Left lung (tissue), 14 donors: ENCODE measurements at places on chromosomes 7 and 10.

- H3K36me3 ChIP-seq, result no peaks in the 10 kb centered on the region
- no peak overlapping the region for H3K4me3 ChIP-seq
- no peaks in the 10 kb centered on the region for H3K27me3 ChIP-seq
- H3K4me1 ChIP-seq, result no peaks in the 10 kb centered on the region
These were observed 8.7 kb downstream of the CHST15 start for GRCh38 chr10:124084708-124085107.

- DNase-seq, result no peak
- H3K27me3 ChIP-seq, result no peaks in the 10 kb centered on the region
- peaks cover 26% of the 10 kb centered on the region for H3K4me1 ChIP-seq
- no peaks in the 10 kb centered on the region for H3K36me3 ChIP-seq
- peak overlapping the region; percentile 49 for H3K4me3 ChIP-seq
- peak overlapping the region; percentile 91 for H3K27ac ChIP-seq
These were observed 26.6 kb downstream of the ZNF775 start for GRCh38 chr7:150405584-150406311.

GRCh38 chr10:101492205-101492604 lies 95.9 kb downstream of the POLL start:
- no peak overlapping the region for H3K4me3 ChIP-seq
- H3K27me3 ChIP-seq, result no peaks in the 10 kb centered on the region
- H3K27ac ChIP-seq, result no peak overlapping the region
- no peak for DNase-seq

DNA sequence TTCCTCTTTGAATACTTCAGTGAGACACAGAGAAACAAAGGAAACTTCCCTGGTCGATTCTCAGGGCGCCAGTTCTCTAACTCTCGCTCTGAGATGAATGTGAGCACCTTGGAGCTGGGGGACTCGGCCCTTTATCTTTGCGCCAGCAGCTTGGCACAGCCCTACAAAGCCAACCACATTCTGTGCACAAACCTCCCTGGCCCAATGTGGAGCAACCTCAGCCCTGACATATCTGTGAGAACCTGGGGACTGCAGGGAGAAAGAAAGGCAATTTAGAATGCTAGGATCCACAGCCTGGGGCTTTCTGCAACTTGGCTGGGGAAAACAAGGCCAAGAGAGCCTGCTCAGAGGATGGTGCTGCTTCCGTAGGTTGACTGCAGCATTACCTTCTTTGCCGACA lies 63.5 kb upstream of the PRSS58 start:
- peaks cover 9% of the 10 kb centered on the region for H3K27me3 ChIP-seq
- DNase-seq, result no peak
- H3K27ac ChIP-seq, result no peak overlapping the region
- H3K36me3 ChIP-seq, result no peaks in the 10 kb centered on the region
- no peak overlapping the region for H3K4me3 ChIP-seq
- H3K4me1 ChIP-seq, result no peaks in the 10 kb centered on the region

DNA sequence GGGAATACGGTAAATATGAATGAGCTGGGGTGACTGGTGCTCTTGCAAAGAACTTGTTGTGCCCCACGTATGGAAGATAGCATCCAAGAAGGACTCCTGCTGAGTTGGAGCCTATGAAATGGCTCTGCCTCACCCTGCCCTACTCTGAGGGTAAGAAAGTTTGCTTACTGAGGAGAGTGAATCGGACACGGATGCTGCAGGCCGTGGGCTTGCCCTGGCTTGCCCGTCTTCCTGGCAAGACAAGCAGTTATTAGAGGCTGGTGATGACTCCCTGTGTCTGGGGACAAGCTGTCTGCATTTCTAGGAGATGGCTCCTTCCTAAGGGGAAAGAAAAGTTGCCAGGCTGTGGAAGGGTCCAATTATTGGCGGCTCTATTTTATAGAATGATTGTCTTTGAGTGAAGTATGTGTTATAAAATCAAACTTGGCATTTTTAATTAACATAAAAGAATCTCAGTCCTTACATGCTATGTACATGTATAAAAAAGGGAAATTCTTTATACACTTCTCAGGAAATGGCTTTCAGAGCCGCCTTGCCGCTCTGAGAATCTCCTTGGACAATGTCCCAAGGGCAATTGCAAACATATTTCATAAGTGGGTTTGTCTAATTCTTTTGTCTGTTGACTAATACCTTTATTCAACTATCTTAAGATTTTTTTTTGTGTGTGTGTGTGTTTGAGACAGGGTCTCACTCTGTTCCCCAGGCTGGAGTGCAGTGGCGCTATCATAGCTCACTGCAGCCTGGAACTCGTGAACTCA lies 64.6 kb downstream of the CYP26A1 start:
- no peak overlapping the region for H3K27ac ChIP-seq
- no peaks in the 10 kb centered on the region for H3K4me1 ChIP-seq
- peaks cover 4% of the 10 kb centered on the region for H3K27me3 ChIP-seq
- no peak overlapping the region for H3K4me3 ChIP-seq

DNA sequence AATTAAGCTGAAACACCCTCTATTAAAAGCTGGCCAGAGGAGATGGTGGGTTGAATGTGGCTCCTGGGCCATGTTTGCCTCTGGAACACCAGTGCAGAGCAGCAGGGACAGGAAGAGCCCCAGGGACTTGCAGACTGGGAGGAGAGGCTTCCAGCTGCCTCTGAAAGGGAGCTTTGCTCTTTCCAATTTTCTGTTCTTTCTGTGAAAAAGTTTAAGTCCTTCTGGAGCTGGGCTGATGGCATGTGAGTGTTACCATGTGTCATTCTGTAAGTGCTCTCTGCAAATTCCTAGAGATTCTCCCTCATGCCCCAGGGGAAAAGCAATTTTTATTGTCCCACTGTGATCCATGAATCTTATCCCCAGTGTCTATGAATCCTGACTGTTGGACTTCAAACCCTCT lies 112.8 kb upstream of the LANCL2 start:
- H3K4me3 ChIP-seq, result no peak overlapping the region
- peaks cover 39% of the 10 kb centered on the region for H3K27me3 ChIP-seq
- no peak overlapping the region for H3K27ac ChIP-seq
- no peaks in the 10 kb centered on the region for H3K36me3 ChIP-seq
- H3K4me1 ChIP-seq, result peaks cover 4% of the 10 kb centered on the region

DNA sequence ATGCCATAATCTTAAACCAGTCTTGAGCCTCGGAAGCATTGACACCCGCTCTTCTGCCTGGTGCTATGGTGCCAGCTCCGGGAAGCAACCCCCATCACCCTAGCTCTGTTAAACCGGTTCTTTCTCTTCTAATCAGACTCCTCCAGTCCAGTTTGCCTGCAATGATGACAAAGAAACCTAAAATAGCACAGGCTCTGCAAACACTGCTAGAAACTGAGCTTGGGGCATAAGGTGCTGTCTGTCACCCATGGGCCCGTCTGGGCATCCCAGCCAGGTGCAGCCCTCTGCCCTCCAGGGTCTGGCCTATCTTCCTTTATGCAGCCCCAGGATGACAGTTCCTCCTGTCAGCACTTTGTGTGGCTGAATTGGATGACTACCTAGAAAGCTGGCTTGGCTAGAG lies 14.2 kb upstream of the CAMK2G start:
- no peak overlapping the region for H3K4me3 ChIP-seq
- DNase-seq, result no peak
- peak overlapping the region; percentile 65 for H3K27ac ChIP-seq
- H3K4me1 ChIP-seq, result peaks cover 35% of the 10 kb centered on the region
- no peaks in the 10 kb centered on the region for H3K27me3 ChIP-seq

GRCh38 chr10:86100581-86101061 lies 266.0 kb downstream of the GRID1 start:
- no peak overlapping the region for H3K27ac ChIP-seq
- H3K4me3 ChIP-seq, result no peak overlapping the region
- H3K4me1 ChIP-seq, result no peaks in the 10 kb centered on the region
- no peaks in the 10 kb centered on the region for H3K36me3 ChIP-seq

DNA sequence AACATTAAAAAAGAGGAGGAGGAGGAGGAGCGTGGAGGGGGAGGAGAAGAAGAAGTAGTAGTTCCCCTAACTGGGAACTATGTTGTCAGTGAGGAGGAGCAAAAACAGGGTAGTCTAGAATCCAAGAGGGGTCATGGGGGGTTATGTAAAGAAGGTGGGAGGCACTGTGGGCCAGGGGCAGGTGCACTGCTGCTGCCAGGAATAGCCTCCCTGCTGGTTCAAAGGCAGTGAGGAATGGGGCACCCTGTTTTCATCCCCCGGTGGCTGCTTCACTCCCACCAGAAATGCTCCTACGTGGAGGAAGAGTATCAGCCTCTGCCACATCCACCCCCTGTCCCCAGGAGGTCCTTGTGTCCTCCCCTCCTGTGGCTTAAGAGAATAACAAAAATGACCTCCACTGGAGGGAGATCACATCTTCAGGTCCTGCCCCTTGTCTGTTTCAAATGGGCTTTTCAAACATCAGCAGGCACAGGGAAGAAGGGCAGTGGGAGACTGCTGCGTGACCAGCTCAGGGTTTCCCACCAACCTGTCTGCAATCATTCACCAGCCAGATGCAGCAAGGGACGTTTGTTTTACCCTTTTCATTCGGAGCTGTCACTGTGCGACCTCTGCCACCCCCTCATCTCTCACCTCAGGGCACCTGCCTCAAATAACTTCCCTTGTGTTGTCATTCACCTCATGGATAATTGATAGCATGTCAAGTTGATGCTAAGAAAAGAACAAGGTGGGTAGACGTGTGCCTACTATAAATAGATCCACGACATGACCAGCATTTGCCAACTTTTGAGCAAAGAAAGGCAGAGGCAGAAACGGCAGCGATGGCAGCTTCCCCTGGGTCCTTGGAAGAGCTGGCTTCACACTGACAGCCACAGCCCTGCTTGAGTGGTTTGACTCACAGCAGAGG lies 92.6 kb downstream of the DGKI start:
- H3K4me3 ChIP-seq, result no peak overlapping the region
- H3K4me1 ChIP-seq, result peaks cover 9% of the 10 kb centered on the region
- DNase-seq, result no peak
- no peak overlapping the region for H3K27ac ChIP-seq
- H3K27me3 ChIP-seq, result peaks cover 20% of the 10 kb centered on the region

DNA sequence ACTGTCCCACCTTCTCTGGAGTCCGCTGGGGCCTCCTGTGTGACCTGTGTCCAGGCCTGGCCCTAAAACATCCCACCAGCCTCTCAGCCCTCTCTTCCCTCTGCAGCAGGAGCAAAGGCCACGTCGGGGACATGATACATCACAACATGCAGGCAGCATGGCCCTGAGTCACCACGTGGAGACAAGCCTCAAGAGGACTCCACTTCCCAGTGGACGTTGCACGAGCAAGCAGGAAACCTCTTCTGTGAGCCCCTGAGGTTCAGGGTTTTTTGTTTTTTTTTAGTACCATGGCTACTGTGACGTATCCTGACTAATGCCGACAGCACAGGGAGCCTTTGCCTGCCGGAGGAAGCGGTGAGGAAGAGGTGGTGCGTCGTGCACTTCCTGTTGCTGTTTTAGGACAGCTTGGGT lies 165.9 kb downstream of the DNAJB6 start:
- H3K36me3 ChIP-seq, result no peaks in the 10 kb centered on the region
- DNase-seq, result no peak
- no peaks in the 10 kb centered on the region for H3K27me3 ChIP-seq
- H3K4me3 ChIP-seq, result no peak overlapping the region

GRCh38 chr10:97643441-97643985 lies 3.0 kb downstream of the PI4K2A start:
- peaks cover 24% of the 10 kb centered on the region for H3K36me3 ChIP-seq
- H3K4me3 ChIP-seq, result no peak overlapping the region
- no peak overlapping the region for H3K27ac ChIP-seq
- no peak for DNase-seq
- peaks cover 10% of the 10 kb centered on the region for H3K27me3 ChIP-seq
- H3K4me1 ChIP-seq, result peaks cover 9% of the 10 kb centered on the region

DNA sequence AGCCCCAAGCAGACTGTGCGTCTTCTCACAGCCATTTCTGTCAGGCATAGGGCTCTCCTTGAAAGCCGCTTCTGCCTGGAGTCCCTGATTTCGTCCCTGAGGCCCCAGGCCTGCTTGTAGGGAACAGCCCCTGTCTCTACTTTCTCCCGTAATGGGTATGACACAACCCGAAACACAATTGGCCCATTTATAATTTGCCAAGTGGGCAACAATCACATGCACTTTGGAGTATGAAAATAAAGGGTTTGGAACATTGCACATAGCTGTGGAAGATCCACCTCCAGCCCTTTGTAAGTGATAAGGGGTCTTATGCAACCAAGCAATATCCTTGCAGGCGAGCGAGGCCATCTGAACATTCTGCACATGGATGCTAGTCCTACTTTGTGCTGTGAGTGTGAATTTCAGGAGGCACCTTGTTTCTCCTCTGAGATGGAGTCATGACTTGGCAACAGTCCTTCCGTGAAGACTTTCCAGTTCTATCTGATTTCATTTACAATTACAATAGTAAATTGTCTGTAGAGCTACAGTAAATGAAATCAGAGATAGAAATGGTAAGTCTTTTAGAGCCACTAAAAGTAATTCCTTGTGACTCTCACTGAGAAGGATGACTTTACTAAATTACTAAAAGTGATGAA lies 141.5 kb downstream of the CUBN start:
- DNase-seq, result no peak
- no peaks in the 10 kb centered on the region for H3K36me3 ChIP-seq
- H3K27ac ChIP-seq, result peak overlapping the region; percentile 80
- no peaks in the 10 kb centered on the region for H3K27me3 ChIP-seq

- no peaks in the 10 kb centered on the region for H3K27me3 ChIP-seq
- no peaks in the 10 kb centered on the region for H3K4me1 ChIP-seq
- no peak overlapping the region for H3K27ac ChIP-seq
- no peak for DNase-seq
- no peaks in the 10 kb centered on the region for H3K36me3 ChIP-seq
- H3K4me3 ChIP-seq, result no peak overlapping the region
These were observed 4.8 kb upstream of the POLR1F start for GRCh38 chr7:19713676-19714075.

GRCh38 chr10:99235658-99236626 lies at the start of gene HPSE2:
Gene HPSE2, minus strand, starts transcription at chr10:99235852.
- no peak for DNase-seq
- peaks cover 10% of the 10 kb centered on the region for H3K4me1 ChIP-seq
- H3K4me3 ChIP-seq, result no peak within 1 kb of the TSS
- peaks cover 73% of the 10 kb centered on the region for H3K27me3 ChIP-seq

DNA sequence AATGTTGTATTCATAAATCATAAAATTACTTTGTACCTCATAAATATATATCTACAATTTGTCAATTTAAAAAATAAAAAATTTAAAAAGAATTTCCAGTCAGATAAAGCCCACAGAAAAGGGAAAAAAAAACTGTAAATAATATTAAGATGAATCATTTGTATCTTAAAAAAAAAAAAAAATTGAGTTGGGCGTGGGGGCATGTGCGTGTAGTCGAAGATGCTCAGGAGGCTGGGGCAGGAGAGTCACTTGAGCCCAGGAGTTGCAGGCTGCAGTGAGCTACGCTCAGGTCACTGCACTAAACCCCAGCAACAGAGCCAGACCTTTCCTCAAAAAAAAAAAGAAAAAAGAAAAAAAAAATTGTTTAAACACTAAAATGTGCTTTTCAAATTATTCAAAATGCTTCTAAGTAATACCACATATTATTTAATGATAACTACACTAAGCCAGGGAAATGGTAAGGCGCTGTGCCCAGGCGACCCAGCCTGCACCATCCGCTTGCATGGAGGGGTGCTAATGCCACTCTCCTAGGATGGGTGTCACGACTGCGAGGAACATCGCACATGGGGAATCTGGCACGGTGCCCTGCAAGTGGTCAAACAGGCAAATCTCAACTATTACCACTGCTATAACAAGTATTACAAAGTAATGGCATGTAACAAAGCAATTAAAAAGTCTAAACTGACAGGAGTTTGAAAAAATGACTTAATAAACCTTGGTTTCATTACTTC lies 15.4 kb downstream of the GLUD1 start:
- DNase-seq, result no peak
- peaks cover 25% of the 10 kb centered on the region for H3K4me1 ChIP-seq
- H3K27ac ChIP-seq, result no peak overlapping the region
- H3K36me3 ChIP-seq, result peaks cover 7% of the 10 kb centered on the region
